Stimulated activated CD8-positive, alpha-beta memory T cell treated with anti-CD3 and anti-CD28 coated beads, Interleukin-4, amount 100 ng/mL, for 48 hours (primary cell): ENCODE measurements at places on chromosomes 16 and 17.

DNA sequence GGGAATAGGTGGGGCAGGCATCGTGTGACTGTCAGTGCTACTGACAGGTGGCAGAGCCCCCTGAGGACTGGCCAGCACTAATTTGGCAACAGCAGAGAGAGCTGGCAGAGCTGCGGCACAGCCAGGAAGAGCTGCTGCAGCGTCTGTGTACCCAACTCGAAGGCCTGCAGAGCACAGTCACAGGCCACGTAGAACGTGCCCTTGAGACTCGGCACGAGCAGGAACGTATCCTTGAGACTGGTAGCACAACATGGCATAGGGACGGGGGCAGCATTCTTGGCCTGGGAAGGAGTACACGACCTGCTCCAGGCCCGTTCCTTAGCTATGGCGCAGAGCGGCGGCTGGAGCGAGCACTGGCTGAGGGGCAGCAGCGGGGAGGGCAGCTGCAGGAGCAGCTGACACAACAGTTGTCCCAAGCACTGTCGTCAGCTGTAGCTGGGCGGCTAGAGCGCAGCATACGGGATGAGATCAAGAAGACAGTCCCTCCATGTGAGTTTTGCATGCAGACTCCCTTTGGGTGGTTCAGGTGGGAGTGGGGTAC is 3.0 kb upstream of the NRN1L start:
- DNase-seq: no peak

DNA sequence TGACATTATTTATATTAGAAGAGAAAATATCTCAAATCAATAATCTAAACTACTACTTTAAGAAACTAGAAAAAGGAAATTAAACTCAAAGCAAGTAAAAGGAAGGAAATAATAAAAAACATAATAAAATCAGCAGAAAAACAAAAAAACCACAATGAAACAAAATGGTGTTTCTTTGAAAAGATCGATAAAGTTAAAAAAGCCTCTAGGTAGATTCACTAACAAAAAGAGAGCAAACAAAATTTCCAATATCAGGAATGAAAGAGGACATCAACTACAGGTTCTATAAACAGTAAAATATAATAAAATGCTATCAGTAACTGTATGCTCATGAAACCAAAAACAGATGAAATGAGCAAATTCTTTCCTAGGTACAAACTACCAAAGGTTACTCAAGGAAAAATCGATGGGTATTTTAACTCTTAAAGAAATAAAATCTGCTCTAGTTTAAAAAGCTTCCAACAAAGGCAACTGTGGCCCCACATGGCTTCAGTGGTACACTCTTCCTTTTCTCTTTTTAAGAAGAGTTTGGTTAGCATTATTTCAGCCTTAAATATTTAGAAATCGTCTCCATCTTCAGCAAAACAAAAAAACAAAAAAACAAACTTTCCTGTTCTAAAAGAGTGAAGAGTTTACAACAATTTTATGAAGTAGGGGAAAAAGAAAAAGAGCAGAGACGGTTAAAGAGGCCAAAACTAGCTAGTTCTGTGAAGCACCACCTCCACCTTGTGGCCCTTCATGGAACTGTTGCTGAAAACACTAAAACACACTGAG is 102.2 kb downstream of the TRIM37 start:
- DNase-seq: peak; percentile 81

GRCh38 chr17:12693640-12694039 is 27.9 kb downstream of the MYOCD start:
- DNase-seq: no peak

- no peak for DNase-seq
Measured at GRCh38 chr16:49937886-49938285, 82.0 kb upstream of the ZNF423 start.

DNA sequence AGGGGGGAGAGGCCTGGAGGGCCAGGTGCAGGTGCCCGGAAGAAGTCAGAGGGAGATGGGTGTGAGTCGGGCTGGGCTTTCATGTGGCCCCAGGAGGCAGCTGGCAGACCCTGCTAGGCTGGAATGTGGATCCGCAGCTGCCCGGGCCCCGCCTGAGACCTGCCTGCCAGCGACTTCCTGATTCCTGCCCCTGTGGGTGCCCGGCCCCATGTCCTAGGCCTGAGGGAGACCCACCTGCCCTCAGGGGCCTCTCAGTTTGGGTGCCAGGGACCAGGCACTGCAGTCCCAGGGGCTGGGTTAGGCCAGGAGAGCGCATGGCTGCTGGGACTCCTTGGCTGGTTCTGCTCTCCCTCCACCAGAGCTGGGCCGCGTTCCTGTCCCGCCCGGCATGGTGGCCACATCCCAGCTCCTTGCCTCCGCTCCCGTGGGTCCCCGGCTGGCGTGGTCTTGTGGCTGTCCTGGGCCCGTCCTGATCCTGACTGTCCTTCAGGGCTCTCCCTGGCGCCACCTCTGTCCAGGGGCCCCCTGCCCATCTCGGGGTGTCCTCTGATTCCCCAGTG is 22.1 kb upstream of the SPNS2 start:
- no peak for DNase-seq
